ENCODE measurements at places on chromosomes 12 and 14.

- DNase-seq: no peak
Observed at GRCh38 chr12:131681257-131681620, 29.7 kb upstream of the SFSWAP start.

DNA sequence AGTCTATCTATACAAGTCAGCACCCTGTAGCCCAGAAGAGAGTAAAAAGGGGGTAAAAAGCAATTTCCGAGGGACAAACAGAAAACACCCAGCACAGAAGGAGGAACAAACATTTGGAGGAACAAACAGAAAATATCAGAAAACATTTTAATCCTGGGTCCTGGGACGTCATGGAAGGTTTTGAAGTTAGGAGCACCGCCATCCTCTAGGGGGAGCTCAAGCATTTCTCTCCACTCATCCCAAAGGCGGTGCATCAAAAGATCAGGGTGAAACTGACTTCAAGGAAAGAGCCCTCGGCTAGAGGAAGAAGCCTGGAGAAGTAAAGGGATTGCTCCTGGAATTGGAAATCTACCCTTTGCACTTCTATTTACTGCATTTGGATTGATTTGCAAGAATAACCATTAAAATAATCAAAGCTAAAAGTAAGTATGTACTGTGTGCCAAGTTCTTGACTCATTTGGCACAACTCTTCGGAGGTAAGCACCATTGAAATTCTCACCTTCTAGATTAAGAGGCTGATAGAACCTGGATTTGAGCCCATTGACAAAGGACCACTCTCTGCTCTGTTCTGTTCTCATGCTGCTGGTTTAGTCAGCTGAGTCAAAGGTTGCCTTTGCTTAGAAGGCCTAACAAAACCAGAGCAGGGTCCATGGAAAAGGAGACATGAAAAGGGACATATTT, 17.2 kb upstream of the POC1B start:
- DNase-seq: peak; percentile 31

DNA sequence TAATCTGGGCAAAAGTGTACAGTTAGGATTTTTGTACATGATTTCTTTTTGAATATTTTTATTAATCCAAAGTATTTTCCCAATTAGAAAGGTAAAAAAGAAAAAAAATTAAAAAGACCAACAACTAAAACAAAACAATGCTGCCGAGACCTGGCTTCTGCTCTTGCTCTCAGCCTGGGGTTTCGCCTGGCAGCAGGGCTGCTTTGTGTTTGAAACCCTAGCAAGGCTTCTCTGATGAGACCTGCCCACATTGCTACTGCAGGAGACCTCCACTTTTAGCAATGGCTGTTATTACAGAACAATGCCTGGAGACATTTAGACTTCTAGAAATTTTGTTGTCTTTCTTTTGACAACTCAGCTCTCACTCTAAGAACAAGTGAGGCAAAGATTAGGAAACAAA, 1153.0 kb upstream of the TMEM132C start:
- no peak for DNase-seq

- no peak for DNase-seq
Observed at GRCh38 chr14:99512571-99513182, 31.5 kb downstream of the CCNK start.

DNA sequence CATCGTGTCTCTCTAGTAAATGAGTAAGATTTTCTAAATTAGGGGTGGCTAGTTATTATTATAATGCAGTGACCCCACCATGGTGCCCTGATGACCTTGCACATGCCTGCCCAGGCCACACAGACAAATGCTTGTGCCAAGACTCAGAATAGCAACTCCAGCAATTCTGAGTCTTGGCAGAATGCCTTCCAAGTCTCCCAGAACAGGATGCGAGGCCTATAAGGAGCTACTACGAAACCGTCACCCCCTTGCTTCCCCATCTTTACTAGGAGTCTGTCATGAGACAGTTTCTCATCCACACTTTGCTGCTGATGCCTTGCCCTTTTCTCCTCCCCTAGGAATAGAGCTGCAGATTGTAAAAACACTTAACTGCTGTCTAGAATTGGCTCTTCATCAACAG, 559.9 kb downstream of the TRHDE start:
- no peak for DNase-seq

GRCh38 chr12:121259074-121259473, 37.4 kb downstream of the CAMKK2 start:
- no peak for DNase-seq

DNA sequence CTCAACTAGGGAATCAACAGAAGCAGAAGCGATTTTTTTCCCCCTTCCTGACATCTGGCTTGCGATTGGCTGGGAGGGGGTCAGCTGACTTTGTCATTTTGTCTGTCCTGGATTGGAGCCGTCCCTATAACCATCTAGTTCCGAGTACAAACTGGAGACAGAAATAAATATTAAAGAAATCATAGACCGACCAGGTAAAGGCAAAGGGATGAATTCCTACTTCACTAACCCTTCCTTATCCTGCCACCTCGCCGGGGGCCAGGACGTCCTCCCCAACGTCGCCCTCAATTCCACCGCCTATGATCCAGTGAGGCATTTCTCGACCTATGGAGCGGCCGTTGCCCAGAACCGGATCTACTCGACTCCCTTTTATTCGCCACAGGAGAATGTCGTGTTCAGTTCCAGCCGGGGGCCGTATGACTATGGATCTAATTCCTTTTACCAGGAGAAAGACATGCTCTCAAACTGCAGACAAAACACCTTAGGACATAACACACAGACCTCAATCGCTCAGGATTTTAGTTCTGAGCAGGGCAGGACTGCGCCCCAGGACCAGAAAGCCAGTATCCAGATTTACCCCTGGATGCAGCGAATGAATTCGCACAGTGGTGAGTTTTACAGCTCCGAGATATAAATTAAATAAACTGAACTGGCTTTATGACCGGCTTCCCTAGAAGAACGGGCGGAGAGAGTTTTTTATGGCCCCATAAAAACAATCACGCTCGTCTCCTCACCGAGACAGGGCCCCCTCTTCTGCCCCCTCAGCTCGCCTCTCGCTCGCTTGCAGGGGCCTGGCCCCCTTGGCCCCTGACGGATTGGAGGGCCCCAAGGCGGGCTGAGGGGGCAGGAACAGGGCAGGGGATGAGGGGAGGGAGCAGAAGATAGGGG, at the start of gene HOXC6:
TSS of gene HOXC6 (plus strand) at position 127 of the 888 bp plus-strand sequence. CDS start at position 209, 82 bp downstream.
- DNase-seq: no peak

- DNase-seq: no peak
Observed at GRCh38 chr12:10211101-10211939, 1.4 kb upstream of the GABARAPL1 start.

DNA sequence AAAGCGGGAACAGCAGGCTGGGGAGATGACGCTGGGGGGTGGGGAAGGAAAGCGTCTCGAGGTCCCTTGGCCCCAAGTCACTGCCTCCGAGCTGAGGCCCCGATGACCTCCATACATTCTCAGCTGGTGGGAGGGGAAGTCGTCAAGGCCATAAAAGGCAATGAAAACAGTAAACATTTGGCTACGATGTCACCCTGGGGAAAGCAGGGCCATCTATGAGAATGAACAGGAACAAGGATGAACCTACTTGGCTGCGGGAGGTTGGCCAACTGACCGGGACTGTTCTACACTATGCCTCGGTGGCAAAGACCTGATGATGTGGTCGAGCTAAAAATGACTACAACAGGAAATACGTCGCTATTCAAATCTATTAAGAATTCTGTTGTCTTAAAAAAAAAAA, 19.5 kb downstream of the PRKAB1 start:
- no peak for DNase-seq

DNA sequence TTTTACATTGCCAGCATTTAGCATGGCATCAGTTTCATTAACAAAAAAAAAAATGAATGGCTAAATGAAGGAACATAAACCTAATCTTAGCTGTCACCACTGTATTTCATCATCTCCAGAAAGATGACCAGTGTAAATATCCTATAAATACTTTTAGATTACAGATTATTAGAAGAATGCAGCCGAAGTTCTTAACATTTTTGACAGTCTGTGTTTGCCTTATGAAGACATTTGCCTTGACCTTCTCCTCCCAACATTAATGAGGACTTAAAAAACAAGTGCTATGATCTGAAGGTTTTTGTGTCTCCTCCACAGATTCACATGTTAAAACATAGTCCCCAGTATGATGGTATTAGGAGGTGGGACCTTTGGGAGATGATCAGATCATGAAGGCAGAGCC, 253.0 kb downstream of the SNAPC1 start:
- no peak for DNase-seq

DNA sequence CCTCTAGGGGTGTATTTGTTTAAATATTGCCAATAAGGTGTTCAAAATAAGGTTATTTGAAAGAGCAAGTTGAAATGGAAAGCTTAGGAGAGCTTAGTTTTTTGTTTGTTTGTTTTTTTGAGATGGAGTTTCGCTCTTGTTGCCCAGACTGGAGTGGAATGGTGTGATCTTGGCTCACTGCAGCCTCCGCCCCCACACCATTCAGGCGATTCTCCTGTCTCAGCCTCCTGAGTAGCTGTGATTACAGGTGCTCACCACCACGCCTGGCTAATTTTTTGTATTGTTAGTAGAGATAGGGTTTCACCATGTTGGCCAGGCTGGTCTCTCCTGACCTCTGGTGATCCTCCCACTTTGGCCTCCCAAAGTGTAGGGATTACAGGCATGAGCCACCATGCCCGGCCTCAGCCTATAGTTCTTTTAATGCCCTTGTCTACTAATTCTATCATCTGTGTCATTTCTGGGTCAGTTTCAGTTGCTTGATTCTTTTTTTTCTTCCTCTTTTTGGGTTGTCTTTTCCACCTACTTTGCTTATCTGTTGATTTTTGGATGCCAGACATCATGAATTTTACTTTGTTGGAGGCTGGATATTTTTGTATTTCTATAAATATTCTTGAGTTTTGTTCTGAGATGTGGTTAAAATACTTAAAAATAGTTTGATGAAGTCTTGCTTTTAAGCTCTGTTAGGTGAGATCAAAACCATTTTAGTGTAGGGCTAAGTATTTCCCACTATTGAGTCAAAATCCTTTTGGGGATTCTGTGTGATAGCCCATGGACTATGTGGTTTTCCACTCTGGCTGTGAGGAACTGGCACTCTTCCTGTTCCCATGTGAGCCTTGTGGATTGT, 18.7 kb downstream of the RCOR1 start:
- DNase-seq: no peak

DNA sequence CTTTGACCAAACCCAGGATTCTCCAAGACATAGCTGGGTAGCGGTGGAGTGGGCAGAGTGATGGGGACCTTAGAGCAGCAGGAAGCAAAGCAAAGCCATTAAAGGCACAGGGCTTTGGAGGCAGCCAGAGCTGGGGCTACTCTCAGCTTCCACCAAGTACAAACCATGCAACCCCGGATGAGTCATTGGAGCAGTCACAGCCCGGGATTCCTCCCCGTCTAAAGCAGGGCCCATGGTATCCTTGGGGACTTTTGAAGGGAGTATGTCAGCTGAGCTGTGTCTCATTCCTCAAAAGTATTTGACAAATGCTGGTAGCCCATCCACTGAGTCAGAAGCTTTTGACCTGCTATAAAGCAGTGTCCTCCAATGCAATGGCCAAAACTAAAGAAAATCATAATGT, 9.7 kb upstream of the IFI27 start:
- no peak for DNase-seq

GRCh38 chr14:95482627-95483308, 33.7 kb downstream of the SYNE3 start:
- no peak for DNase-seq

DNA sequence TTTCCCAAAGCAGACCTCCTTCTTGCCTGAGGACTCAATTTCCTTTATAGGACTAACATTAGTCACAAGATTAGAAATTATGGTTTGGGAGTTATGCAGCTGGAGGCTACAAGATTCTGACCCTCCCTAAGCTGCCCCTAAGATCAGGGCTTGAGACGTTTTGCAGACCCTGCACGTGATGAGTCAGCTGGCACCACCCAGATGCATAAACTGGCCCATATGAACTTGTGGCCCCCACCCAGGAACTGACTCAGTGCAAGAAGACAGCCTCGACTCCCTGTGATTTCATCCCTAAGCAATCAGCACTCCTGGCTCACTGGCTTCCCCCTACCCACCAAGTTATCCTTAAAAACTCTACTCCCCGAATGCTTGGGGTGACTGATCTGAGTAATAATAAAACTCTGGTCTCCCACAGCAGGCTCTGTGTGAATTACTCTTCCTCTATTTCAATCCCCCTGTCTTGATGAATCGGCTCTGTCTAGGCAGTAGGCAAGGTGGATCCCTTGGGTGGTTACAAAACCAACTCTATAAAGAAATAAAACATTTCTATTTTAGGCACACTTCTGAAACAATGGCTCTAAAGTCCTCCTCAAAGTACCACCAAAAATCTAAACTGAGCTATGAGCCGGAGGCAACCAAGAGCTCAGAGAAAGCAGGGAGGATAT, 233.4 kb downstream of the TMEM132D start:
- DNase-seq: no peak

- DNase-seq: no peak
Observed at GRCh38 chr14:91888641-91889476, 21.5 kb upstream of the TC2N start.

DNA sequence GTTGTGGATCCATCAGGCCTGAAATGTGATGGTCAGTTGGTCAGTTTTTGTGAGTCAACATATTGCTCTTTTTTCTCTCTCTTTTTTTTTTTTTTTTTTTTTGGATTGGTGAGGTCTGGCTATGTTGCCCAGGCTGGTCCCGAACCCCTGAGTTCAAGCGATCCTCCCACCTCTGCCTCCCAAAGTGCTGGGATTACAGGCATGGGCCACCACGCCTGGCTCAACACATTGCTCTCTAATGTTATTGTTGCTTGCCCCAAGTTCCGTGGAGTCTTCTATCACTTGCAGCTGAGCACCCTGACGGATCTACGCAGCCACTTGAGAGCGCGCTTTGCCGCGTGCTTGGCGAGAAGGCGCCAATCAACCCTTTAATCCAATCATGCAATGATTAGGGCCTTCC, 69.5 kb upstream of the DIO3 start:
- no peak for DNase-seq

DNA sequence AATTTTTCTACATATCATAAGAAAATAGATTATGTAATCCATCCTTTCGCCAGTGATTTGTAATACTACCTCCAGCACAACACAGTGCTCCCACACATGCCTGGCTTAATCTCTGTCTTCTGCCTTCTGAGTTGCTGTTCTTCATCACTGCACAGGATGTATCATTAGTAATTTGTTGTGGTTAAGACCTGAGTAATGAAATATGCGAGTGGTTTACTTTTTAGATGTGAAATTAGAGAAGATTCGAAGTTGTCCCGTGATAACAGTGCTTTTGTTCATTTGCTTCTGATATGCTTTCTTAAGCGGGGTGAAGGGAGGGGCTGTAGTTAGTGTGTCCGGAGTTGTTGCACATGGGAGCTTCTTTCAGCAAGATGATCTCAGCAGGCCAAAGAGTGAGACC, 18.1 kb downstream of the KRT85 start:
- DNase-seq: no peak

GRCh38 chr14:101098177-101098576, 194.7 kb upstream of the RTL1 start:
- DNase-seq: no peak

GRCh38 chr12:1505576-1505975, 88.8 kb downstream of the FBXL14 start:
- no peak for DNase-seq

- no peak for DNase-seq
Observed at GRCh38 chr14:60346706-60347105, 97.7 kb downstream of the PPM1A start.

DNA sequence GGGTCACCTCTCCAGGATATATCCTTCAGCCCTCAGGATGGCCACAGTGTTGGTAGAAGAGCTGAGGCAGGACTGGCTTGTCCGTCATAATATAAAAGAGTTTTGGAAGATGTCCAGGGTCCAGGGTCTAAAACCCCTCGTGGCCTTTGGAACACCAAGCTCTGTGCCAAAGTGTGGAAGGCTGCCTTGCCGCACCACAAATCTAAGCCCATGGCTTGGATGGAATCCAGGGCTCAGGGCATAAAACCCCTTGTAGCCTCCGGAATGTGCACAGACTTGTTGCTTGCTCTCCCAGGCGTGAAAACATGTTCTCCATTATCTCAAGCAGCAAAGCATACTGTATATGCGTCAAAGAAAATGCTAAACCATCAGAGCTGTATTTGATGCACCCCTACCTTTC, 46.7 kb downstream of the TNFAIP2 start:
- DNase-seq: no peak

Measured in activated T-helper 1 cell treated with Interleukin-2 at 50 U/mL for 16 hours (primary cell).